Stimulated activated CD4-positive, alpha-beta T cell treated with anti-CD3 and anti-CD28 coated beads, Interleukin-15, amount 100 ng/mL, for 24 hours (primary cell): ENCODE measurements at places on chromosomes 11 and 22.

DNA sequence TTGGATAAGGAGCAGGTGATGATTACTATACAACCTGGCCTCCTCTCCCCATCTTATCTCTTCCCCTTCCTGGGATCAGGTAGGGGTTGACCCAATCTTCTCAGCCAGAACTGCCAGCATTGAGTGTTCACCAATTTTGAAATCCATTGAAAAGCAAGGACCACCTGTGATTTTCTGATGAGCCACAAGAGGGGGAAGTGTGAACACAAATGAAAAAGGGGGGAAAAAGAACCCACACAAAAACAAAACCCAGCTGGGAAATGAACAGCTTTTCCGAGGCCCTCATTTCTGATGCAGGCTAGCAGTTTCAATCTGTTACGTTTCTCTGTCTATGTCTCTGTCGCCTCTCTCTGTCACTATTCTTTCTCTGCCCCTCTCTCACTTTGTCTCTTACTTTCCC is 161.9 kb downstream of the INSC start:
- DNase-seq: no peak

DNA sequence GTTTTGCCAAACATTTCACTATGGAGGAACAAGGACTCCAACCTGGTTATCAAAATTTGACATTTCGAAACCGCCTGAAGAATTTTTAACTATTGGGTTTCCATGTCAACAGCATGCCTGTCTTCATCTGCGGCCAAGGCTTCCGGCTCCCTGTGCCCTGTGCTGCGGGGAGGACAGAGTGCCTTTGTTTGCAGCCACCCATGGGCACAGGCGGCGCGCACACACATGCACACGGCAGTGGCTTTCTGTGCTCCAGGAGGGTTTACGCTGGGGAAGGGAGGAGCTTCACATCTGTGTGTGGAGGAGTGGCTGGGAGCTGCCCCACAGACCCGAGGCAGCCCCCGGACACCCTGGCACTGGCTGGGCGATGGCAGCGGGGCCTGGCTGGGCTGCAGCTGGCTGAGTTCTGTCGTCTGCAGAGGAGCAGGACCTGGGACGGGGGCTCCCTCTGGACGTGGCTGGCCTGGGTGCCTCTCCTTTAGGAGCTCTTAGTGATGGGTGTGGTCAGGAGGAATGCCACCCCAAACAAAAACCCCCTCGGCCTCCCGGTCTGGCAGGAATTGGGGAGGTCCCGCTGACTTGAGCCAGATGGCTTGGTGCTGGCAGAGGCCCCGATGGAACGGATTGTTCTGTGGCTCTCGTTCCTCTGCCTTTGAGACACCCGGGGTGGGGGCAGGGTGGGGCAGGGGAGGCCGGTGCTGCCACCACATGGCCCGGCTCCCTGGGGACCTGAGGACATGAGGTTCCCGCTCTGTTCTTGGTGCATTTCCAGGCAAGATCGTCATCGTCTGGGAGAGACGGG is 1290.9 kb downstream of the BRD1 start:
- no peak for DNase-seq

- DNase-seq: peak; percentile 31
Observed at GRCh38 chr22:50674606-50675552, 2.3 kb downstream of the SHANK3 start.

DNA sequence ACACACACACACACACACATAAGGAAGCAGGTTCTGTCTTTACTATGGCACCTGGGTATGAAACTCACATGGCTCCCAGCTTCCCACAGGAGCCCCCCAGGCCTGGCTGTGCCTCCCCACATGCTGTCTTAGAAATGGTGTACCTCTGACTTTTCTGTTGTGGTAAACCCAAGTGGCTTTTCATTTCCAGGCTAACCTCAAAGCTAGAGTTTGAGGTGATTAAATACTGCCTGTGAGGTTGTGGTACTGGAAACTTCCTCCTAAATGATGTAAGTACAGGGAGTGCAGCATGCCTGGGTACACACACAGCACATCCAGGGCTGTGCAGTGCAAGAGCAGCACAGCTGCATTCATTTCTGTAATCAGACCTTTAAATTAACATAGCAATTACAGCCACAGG is 34.4 kb downstream of the ME3 start:
- DNase-seq: peak; percentile 37

DNA sequence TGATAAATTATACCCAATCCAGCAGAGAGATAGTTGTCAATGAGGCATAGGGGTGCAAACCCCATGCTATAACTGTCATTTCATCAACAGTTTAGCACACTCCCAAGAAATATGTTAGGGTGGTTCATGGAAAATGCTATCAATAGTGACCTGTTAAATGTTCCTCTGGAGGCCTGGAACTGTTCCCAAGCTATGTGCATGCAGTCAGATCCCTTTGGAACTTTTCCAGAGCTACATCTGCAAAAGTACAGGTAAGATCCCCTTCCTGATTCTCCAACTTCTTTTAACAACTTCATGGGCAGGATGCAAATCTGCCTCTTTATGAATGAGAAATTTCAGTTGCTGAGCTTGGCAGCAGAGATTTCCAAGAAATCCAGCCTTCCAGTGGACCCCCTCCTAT is 27.2 kb downstream of the ABTB2 start:
- DNase-seq: no peak

- no peak for DNase-seq
Observed at GRCh38 chr11:12862696-12863469, 146.2 kb upstream of the RASSF10 start.

- no peak for DNase-seq
Observed at GRCh38 chr11:18145025-18145424, 12.7 kb downstream of the MRGPRX3 start.

DNA sequence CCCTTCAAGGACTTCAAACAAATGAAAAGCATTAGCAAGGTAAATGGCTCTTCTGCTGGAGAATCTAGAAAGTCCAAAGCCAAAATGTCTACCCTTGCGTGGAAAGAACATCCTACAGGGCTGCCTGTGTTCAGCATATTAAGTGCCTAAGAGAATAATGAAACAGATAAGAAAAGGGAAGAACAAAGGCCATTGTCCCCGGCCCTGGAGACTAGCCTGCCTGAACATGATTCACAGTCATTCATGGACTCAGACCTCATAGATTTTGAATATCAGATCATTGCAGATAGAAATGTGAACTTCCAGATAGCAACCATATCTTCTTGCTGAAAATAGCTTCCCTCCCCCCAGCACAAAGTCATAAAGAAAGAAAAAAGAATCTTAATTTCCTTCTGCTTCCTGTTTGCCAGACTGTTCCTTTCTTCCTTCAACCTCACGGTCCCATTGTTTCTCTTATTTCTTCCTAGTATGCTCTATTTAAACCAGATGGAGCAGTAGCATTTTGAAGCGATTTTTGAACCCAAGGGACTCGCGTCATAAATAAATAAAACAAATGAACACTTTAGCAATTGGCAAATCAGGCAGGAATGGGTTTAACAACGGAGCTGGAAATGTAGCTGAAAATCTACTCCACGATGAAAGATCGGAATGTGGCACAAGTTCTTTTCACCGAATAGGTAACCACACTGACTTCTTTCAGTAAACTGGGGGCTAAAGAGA is 408.2 kb upstream of the CCDC90B start:
- DNase-seq: no peak

- DNase-seq: no peak
Observed at GRCh38 chr11:126719740-126720139, 280.8 kb downstream of the KIRREL3 start.
